Suppressor macrophage (primary cell): ENCODE measurements at places on chromosomes 11 and 22.

- DNase-seq = peak; percentile 86
Observed at GRCh38 chr11:78424334-78425270, 7.0 kb upstream of the GAB2 start.

GRCh38 chr22:36577019-36577418 is 48.1 kb upstream of the EIF3D start:
- no peak for DNase-seq

- DNase-seq = no peak
Observed at GRCh38 chr22:24744638-24745037, 29.9 kb downstream of the PIWIL3 start.

DNA sequence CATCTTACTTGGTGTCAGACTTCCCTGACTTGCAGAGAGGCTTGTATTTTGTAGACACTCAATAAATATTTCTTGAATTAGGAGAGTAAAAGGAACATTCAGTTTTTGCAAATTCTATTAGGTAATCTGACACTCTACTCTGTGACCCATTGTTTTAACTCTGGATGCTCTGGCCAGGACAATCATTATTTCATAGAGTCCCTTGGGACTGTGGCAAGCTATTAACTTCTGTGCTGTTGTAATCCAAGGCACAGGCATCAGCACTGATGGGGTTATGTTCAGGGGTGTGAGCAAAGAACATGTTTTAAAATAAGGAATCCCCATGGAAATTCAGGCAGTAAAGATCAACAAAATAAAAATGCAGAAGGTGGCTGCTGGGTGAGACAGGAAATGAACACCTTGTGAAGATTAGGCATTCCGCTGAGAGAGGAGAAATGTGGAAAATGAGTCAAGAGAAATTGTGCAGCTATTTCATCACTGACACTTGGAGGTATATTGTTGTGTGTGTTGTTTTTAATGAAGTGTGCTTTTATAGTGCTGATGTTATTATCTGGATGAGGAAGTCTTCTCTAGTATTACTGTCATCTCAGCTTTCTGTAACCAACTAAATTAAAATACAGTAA is 175.2 kb downstream of the WNT11 start:
- no peak for DNase-seq

DNA sequence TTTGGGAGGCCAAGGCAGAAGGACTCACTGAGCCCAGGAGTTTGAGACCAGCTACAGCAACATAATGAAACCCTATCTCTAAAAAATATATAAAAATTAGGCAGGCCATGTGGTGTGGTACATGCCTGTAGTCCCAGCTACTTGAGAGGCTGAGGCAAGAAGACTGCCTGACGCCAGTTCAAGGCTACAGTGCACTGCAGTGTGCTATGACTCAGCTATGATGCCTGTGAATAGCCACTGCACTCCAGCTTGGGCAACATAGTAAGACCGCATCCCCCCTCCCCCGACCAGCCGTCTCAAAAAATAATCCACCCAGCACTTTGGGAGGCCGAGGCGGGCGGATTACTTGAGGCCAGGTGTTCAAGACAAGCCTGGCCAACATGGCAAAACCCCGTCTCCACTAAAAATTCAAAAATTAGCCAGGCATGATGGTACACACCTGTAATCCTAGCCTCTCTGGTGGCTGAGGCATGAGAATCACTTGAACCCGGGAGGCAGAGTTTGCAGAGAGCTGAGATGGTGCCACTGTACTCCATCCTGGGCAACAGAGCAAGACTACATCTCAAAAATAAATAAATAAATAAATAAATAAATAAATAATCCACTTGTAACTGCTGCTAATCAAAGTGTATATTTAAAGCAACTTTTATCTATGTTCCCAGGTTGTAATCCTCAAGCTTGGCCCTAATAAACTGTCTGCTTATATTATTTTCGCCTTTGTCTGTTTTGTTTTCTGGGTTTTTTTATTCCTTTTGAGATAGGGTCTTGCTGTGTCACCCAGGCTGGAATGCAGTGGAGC is 7.8 kb downstream of the HPS5 start:
- no peak for DNase-seq

DNA sequence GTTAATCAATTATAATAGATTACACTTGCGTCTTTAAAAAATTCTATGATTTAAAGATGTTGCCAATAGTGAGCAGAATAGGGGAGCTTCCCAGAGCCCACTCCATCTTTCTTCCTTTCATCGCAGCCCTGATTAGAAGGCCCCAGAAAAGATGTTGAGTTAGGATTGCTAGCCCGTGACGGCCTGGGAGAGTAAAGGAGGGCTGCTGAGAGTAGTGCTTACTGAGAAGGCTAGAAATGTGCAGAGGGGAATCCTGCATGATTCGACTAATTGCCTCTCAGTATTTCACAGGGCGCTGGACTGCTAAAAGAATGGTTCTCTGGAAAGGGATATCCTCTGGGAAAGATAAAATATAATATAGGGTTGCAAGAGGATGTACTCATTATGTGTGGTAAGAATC is 160.5 kb downstream of the C11orf87 start:
- DNase-seq = no peak

GRCh38 chr11:44861849-44862557 is 88.7 kb downstream of the TP53I11 start:
- DNase-seq = peak; percentile 91

DNA sequence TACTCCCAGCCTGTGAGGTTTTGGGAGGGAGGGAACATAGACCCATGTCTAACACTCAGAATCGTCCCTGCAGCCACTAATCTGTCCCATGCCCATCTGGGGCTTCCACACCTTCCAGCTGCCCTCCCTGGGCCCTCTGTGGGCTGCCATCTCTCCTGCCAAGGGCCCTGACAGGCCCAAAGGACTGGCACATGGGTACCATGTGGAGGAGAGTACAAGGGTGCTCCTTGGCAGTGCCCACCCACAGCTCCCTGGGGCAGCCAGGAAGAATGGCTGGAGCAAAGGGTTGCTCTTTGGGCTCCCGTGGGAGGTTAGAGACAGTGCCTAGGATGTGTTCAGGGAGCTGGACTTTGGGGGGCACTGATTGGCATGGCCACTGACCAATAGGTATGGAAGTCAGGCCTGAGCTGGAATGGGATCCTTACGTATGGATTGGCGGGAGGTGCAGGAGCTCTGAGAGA is 56.8 kb downstream of the CD82 start:
- peak; percentile 1 for DNase-seq

GRCh38 chr11:67285541-67286498 is 3.3 kb upstream of the ANKRD13D start:
- peak; percentile 72 for DNase-seq

- no peak for DNase-seq
Observed at GRCh38 chr22:19151329-19152191, 1.5 kb upstream of the GSC2 start.

DNA sequence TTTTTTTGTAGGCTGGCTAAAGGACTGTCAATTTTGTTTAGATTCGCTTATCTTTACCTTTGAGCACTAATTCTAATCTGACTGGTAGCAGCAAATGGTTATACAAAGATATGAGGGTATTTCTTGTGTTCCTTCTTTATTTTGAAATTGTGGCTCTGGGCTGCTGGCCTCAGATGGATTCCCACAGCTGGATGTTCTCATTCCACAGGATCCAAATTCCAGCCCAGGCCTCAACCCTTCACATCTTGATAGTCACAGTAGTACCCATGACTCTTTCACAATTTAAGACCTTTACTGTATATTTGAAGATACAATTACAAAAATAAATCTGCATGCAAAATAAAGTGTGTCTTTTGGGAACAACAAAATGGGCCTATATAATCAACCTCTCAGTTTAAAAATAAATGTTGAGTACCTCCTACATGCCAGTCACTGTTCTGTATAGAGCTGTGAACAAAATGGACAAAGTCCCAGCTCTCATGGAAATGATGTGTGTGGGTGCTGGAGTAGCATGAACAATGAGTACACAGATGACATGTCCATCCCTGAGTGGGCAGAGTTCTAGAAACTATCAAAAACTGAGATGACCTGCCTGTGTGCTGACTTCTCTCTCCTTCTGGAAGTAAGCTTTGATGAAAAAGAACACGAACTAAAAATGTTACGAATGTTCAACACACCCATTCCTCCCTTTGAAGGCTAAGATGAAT is 51.7 kb upstream of the FBXO3 start:
- peak; percentile 38 for DNase-seq
